Left renal cortex interstitium (tissue), 4 donors: ENCODE measurements at places on chromosomes 7 and 10. TPM values are rescaled to one million over a fixed set of nuclear protein-coding genes. Genes with fewer than 3 reads are reported as not detected.

PLEKHS1 gene
- 0.13 TPM for polyA plus RNA-seq

HOXA5 gene
- polyA plus RNA-seq, result 70.8 TPM

GBX1 gene
- 0.17 TPM for polyA plus RNA-seq

GRCh38 chr10:103021150-103021899 is 103.2 kb downstream of the CNNM2 start:
- no peak for DNase-seq

GRCh38 chr10:28679581-28680357 is 2.4 kb downstream of the BAMBI start:
- no peak for DNase-seq

DNA sequence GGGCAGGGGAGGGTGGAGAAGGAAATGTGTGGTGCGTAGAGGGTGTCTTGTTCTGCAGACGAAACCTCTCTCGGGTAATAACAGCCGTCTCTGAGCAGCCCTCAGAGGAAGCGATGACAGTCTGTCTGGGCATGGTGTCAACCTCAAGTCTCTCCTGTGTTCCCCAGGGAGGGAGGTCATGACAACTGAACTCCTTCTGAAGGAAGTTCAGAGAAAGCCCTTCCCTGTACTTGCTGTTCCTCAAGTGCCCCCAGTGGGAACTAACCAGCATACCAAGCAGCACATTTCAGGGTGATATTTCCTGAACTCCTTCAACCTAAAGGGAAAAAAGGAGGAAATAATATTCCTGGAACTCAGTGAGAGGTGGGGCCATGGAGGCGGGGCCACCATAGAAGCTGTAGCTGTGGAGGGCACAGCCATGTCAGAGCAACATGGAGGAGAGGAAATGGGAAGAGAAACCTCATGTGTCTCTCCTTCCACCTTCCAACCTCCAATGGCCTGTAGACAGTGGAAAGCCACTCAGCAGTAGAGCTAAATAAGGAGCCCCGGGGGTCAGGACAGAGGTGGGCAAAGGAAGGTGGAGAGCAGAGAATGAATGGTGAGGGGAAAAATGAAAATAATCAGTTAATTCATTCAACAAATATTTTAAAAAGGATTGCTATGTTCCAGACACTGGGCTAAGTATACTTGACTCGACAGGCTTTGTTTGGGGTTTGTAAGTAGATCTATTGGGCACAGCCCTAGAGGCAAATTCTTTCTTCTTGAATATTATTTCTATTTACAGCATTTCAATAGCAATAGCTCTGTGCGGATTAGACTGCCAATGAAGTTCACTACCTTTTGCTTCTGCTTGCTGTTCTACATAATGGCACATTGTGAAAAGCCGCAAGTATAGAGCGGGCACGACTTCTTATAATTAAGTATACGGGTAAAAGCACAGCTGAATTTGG is 61.0 kb upstream of the AOAH start:
- DNase-seq, result no peak
